ENCODE measurements at places on chromosomes 3 and 15.
A peak's percentile ranks its signal among the peaks of the same experiment; 100 is the strongest.

DNA sequence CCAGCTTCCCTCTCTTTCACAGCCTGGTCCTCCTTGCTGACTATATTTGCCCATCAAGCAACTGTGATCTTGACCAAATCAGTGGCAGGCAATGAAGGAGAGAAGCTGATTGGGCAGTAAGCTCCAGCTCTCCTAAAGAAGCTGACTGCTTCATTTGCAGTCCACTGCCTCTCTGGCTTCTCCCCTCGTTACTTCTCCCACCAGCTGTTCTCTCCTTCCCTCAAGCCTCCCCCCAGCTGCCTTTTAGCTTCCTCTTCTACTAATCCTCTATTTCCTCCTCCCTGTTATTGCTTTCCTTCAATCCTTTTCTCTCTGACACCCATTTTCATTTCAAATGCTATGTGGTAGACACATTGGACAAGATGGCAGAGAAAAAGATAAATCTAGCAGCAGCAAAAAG, 474.7 kb upstream of the UBE2E2 start:
- no peak for DNase-seq

GRCh38 chr3:129087138-129087702, 26.6 kb downstream of the GP9 start:
- DNase-seq = peak; percentile 48

DNA sequence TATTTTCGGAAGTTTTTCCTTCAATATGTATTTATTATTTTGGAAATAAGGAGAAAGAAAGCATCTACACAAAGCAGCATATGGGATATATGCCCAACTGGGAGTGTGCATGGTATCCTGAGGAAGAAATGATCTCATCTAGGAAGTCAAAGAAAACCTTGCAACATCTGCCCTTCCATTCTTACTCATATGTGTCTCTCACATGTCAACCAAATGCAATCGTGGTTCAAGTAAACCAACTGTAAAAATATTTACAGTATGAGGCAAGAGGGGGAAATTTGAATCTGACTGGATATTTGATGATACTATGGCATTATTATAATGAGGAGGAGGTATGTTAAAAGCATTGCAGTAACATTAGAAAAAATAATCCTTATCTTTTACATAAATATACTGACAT, 3.2 kb upstream of the SCG3 start:
- DNase-seq = no peak

DNA sequence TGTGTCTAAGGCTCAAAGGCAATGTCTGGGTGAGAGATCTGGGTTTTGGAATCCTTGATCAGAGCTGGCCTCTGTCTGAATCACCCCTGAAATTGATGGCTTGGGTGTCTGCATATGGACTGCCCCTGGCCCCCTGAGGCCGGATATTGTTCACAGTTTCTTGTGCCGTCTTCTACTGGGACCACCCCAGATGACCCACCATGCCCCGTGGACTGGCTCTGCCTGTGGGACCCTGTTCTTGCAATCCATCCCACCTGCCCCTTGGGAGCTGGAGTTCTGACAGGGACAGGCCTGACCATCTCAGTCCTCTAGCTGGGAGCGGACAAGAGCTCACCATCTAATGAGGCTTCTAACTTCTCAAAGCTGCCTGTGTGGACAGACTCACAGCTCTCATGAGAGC, 119.9 kb downstream of the FAM43A start:
- DNase-seq = no peak

DNA sequence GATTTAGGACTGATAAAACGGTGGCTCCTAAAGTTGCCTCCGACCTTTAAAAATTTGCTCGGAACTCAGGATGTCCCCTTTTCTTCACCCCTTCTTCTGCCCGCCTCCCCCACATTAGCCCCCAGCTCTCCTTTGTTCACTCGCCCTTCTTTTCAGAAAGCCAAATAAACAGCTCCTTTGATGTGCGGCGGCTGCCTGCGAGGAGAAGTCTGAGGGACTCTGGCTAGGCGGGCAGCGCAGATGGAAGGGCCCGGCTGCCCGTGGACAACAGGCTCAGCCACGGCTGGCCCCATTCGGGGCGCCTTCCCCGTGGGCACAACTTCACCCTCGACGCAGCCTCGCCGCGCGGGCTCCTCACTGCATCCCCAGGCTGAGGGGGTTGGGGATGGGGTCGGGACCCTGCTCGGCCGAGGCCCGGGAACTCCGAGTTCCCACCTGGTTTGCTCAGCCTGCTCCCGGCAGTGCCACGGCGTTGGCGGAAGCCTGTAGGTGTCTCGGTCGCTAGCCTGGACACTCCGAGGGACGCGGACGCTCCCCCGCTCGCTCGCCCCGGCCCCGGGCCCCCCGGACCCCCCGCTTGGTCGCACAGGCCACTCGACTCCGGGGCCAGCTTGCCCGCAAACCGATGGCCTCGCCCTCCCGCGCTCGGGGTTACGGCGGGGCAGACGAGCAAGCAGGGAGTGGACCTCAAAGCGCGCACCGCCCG, 897 bp upstream of the TLE3 start:
- peak; percentile 36 for DNase-seq

- peak; percentile 5 for DNase-seq
These were observed 363.9 kb upstream of the SUCLG2 start for GRCh38 chr3:68018275-68018674.

DNA sequence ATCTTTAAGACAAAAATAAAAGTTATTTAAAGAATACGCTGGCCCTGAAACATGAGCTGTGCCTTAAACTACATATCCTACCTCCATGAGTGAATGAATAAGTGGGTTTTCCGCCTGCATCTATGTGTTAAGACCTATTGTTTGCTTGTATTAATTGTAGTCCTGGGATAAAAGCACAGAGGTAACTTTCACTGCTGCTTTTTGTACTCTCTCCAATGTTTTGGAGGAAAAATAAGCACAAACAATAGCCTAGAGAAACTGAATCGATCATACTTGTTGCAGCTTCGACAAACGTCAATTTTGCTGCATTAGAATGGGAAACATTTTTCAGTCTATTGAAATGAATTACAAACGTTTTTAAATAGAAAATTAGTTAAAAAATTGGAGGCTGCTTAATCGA, 1.3 kb upstream of the CTNNB1 start:
- no peak for DNase-seq

DNA sequence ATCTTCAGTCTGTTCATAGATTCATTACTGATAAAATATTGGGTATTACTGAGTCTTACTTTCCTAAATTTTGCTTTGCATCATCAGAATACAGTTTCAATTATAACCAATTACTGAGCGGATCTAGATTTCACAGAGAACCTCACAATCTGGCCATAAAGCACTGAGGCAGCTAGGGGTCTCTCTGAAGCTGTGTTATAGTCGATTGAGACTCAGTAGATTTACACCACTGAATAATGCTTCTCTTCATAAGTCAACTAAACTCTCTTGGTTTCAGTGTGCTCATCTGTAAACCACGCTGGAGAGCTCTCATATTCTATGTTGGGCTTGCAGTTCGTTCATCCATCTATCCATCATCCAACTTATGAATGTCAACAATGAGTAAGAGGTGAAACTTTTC, 180.6 kb downstream of the GREM1 start:
- no peak for DNase-seq

DNA sequence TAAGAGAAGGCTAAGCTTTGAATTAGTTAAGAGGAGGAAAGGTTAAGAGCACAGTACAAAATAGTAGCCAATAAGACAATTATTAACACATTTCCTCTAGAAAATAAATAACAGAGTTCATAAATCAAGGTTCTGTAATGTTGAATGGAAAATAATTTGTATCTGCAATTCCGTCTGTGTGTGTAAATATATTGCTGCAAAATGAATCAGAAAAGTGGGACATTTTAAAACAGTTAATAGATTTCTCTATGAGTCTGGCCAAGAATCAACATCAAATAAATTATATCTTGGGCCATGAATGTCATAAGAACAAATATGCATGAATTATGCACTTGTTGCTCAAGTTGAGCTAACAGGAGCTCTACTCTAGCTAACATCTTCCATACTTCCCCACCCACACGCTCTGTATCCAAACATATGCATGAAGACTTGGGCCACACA, 14.2 kb upstream of the SUCNR1 start:
- DNase-seq = no peak

DNA sequence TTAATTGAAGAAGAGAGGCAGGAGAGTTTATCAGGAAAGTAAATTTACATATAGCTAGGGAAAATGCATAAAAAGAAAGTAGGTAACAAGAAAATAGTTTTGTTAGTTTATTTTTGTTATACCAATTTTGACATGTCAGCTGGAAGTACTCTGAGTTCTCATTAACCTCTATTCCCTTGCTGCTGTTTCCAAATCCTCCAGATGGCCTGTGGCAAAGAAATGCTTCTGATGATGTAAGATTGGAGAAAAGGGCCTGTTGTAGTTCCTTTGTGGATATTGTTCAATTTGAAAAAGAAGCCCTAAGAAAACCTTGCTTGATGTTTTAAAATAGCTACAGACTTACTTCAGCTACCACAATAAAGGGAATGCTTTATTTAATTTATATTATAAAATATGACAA, 192.9 kb upstream of the SLITRK3 start:
- DNase-seq = no peak

DNA sequence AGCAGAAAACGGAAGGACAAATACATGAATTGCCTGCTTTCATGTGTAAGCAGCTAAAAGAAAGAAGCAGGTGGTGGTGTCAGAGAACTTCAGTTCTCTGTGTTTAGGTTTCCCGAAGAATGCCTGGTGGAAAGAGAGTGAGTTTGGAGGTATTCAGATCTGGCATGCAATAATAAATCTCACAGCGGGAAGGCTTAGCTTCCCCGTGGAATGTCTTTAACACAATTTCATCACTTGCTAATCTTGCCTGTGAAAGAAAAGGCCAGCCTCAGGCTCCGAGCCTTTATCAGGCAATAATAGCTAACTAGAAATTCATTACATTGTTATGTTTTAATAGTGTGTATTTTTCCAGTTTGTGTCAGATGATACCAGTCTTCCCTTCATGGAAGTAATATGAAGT, 220.3 kb downstream of the PDZRN3 start:
- no peak for DNase-seq

DNA sequence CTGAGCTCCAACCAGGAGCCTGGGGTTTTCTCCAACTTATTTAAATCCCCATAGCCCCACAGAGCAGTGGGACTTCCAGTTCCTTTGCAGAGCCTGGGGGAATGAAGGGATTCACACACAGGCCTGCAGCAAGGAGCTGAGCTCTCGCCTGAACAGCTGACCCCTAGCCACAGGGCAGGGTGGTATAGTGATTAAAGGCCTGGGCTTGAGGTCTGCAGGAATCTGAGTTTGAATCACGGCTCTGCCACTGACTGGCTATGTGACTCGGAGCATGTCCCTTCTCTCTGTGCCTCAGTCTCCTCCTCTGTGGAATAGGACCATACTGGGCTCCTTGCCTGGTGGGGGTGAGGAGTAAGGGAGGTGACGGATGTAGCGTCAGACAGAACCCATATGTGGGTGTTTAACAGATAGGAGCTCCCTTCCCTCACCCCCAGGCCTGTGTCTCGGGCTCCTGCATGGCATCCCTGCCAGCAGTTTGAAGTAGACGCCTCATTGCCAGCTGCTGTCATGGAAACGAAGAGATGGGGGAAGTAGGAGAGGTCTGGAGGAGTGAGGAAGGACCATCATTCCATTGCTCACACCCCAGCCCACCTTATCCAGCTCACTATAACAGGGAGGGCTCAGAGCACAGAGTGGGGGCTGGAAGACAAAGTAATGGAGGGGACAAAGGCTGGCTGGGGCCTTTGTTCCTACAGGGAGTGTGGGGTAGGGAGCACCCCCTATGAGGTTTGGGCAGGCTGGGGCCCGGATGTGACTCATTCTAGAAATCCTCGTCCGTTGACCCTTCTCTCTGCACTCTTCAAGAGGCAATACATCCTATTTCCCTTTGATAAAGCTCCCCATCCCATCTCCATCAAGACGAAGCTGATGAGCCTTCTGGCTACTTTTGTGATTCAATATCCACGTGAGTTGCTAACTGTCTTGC, 14.8 kb downstream of the HRH1 start:
- peak; percentile 42 for DNase-seq

GRCh38 chr15:101441696-101442095, 47.8 kb downstream of the PCSK6 start:
- no peak for DNase-seq

- no peak for DNase-seq
These were observed 179.3 kb downstream of the POTEB3 start for GRCh38 chr15:21260966-21261395.

DNA sequence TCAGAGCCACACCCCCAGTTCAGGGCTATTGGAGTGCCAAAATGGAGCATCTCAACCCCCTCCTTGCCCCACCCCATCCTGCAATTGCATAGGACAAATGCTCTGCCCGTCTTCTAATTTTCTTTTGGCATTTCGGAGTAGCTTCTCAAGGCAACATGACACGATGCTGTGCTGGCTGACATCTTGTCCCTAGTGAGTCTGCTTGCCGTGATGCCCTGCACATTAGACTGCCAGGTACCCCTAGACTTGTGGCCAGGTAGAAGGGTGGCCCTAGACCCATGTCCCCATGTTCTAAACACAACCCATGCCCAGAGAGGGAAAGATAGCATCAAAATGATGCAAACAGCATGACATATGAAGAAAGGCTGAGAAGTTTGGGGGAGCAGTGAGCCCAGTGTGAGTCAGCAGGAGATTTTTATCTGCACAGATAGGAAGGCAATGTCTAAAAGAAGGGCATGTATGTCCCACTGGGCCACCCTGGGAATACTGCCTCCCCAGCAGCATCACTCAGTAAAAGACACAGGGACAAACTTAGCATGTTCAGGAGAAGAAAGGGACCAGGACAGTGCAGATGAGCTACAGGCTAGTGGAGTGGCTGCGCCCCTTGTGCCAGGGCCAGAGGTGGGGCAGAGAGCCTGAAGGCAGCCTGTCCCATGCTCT, 36.8 kb downstream of the CA12 start:
- DNase-seq = peak; percentile 56

DNA sequence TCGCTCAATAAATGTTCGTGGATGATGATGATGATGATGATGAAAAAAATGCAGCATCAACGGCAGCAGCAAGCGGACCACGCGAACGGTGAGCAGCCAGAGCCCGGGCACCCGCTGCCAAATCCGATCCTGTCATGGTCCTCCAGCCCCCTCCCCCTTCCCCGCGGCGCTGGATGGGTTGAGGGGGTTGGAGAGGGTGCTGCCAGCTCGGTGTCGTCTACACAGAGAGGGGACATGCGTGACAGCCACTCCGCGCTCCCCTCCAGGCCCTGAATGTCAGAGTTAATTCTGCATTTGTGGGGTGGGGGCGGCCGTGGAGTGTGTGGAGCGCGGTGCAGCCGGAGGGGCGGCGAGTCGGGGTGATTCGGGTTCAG, 722 bp downstream of the CACNA1D start:
- no peak for DNase-seq

GRCh38 chr3:124777762-124778470, 47.7 kb downstream of the UMPS start:
- no peak for DNase-seq

- no peak for DNase-seq
These were observed 288.0 kb upstream of the TLE3 start for GRCh38 chr15:70385711-70386110.

DNA sequence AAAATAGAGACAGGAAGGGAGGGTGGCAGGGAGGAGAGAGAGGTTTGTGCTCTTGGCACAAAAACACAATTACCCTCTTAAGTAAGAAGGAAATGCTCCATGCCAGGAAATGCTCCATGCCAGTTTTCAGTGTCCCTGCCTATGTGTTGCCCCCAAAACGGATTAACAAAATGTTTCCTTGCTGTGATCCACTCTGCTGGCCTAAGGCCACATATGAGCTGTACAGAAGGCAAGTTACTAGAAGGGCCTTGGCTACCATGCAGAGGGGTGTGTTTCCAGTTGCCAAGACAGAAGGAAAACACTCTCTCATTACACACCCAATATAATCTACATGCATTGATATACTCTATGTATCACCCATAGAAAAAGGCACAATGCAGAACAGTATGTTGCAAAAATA, 98.2 kb upstream of the PTPRG start:
- DNase-seq = no peak

GRCh38 chr3:54968546-54969172, 40.8 kb upstream of the LRTM1 start:
- DNase-seq = peak; percentile 80

Data from iris pigment epithelial cell (primary cell).